ENCODE measurements at places on chromosomes 4 and X.
A peak's percentile ranks its signal among the peaks of the same experiment; 100 is the strongest.

GRCh38 chr4:76950956-76951671 is 1.6 kb downstream of the SEPTIN11 start:
- H3K27me3 ChIP-seq, result no peaks in the 10 kb centered on the region
- peak overlapping the region; percentile 93 for H3K4me3 ChIP-seq
- no peaks in the 10 kb centered on the region for H3K36me3 ChIP-seq
- no peak for DNase-seq
- H3K27ac ChIP-seq, result peak overlapping the region; percentile 91
- H3K4me1 ChIP-seq, result peaks cover 35% of the 10 kb centered on the region

- H3K4me3 ChIP-seq, result no peak overlapping the region
- no peaks in the 10 kb centered on the region for H3K27me3 ChIP-seq
- DNase-seq, result no peak
- no peaks in the 10 kb centered on the region for H3K36me3 ChIP-seq
- no peak overlapping the region for H3K27ac ChIP-seq
These were observed 242.4 kb downstream of the BMPR1B start for GRCh38 chr4:95000076-95000648.

DNA sequence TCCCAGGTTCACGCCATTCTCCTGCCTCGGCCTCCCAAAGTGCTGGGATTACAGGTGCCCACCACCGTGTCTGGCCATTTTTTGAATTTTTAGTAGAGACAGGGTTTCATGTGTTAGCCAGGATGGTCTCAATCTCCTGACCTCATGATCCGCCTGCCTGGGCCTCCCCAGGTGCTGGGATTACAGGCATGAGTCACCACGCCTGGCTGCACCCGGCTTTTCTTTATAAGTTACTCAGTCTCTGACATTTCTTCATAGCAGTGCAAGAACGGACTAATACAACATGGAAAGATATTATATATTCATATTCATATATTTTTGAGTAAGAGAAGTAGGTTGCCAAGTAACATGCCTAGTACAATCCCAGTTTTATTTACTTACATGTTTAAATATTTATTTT is 22.9 kb downstream of the SHROOM3 start:
- H3K27ac ChIP-seq, result no peak overlapping the region
- no peak overlapping the region for H3K4me3 ChIP-seq
- no peaks in the 10 kb centered on the region for H3K36me3 ChIP-seq
- H3K27me3 ChIP-seq, result no peaks in the 10 kb centered on the region

DNA sequence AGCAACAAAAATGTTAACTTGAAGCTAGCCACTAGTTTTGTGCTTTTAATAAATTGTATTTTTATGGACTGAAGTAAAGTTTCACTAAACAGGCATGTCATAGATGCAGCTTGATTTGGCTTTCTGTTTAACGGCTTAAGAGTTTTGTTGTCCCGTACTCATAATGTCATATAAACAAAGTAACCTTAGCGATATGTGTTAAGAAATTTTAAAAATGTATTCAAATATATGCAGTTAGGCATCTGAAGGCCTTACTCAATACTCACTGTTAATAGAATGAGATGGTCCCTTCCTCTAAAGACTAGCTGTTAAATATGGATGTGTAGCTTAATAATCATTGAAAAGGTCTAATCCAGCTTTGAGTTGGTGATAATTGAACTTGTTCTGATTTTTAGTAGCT is 1.0 kb upstream of the SCLT1 start:
- H3K4me3 ChIP-seq, result no peak overlapping the region
- H3K27me3 ChIP-seq, result no peaks in the 10 kb centered on the region
- peak overlapping the region; percentile 96 for H3K27ac ChIP-seq
- peaks cover 15% of the 10 kb centered on the region for H3K4me1 ChIP-seq
- no peaks in the 10 kb centered on the region for H3K36me3 ChIP-seq

DNA sequence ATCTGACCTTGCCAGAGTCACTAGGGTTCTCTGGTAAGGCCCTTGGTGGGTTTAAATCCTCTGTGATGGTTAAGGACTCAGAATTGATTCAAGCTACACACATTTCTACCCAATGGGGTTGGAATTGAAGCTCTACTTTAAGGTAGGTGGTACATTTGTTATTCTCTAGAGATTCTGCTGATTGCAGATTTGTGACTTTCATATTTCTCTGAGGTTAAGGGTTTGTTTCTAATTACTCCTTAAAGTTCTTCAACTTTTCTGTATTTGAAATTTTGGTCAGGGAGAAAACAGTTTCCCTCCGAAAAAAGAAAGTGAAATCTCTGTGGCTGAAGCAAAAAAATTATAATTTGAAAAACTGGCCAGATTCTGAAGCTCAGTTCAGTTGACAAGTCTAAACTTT is 25.8 kb upstream of the USP46 start:
- H3K27me3 ChIP-seq, result no peaks in the 10 kb centered on the region
- no peak for DNase-seq
- no peak overlapping the region for H3K4me3 ChIP-seq
- no peak overlapping the region for H3K27ac ChIP-seq

- no peaks in the 10 kb centered on the region for H3K4me1 ChIP-seq
- no peak for DNase-seq
- H3K27me3 ChIP-seq, result no peaks in the 10 kb centered on the region
- no peaks in the 10 kb centered on the region for H3K36me3 ChIP-seq
- H3K27ac ChIP-seq, result no peak overlapping the region
These were observed 259.1 kb upstream of the SLIT2 start for GRCh38 chr4:19992471-19993093.

GRCh38 chr4:105343146-105343931 is 130.5 kb downstream of the PPA2 start:
- no peaks in the 10 kb centered on the region for H3K4me1 ChIP-seq
- DNase-seq, result no peak
- H3K27me3 ChIP-seq, result no peaks in the 10 kb centered on the region
- no peak overlapping the region for H3K4me3 ChIP-seq
- no peak overlapping the region for H3K27ac ChIP-seq
- H3K36me3 ChIP-seq, result no peaks in the 10 kb centered on the region

DNA sequence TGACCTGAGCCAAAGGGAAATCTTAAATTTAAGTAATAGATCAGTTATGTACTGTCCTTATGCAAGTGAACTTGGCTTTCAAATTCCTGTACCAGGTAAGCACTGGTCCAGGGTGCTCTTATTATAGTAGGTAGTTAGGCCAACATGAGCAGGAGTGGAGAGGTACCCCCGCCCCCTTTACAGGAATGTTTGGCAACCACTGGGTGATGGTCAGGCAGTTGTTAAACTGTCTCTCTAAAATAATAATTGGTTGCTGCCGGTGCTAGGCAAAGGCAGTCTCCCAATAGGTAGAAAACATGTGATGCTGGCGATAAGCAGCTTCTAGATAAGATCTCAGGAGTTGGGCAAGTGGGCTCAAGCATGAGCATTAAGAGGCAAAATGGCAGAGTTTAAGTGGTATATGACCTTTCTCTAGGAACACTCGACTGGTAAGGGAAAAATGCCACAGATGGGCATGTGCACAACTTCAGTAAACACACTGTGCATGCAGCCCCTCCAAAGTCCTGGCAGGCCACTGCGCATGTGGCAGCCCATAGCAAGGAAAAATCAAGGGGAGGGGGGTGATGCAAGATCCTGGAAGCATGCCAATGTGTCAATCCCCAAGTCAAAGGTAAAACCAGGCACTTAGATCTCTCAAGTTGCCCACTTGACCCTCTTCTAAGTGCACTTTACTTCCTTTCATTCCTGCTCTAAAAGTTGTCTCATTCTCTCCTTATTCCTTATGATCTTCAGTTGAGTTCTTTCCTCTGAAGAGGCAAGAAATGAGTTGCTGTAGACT is 1239.7 kb downstream of the C4orf33 start:
- H3K27ac ChIP-seq, result no peak overlapping the region
- H3K27me3 ChIP-seq, result no peaks in the 10 kb centered on the region
- DNase-seq, result peak; percentile 60
- H3K4me1 ChIP-seq, result no peaks in the 10 kb centered on the region
- H3K36me3 ChIP-seq, result no peaks in the 10 kb centered on the region

DNA sequence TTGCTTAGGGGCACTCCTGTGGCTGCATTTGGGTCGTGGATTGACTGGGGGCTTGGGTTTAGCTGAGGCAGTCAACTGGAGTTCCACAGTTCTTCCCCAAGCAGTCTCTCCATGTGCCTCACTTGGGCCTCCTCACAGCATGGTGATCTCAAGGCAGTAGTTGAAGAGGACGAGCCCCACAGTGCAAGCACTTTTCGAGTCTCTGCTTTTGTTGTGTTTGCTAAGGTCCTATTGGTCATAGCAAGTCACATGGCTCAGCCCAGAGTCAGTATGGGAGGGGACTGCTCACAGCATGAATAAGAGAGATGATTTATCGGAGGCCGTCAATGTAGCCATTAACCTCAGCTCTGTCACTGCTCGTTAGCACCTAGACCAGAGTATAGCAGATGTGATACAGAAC is 29.7 kb downstream of the BMX start:
- no peaks in the 10 kb centered on the region for H3K27me3 ChIP-seq
- DNase-seq, result no peak
- no peaks in the 10 kb centered on the region for H3K4me1 ChIP-seq
- H3K36me3 ChIP-seq, result no peaks in the 10 kb centered on the region
- H3K4me3 ChIP-seq, result no peak overlapping the region

DNA sequence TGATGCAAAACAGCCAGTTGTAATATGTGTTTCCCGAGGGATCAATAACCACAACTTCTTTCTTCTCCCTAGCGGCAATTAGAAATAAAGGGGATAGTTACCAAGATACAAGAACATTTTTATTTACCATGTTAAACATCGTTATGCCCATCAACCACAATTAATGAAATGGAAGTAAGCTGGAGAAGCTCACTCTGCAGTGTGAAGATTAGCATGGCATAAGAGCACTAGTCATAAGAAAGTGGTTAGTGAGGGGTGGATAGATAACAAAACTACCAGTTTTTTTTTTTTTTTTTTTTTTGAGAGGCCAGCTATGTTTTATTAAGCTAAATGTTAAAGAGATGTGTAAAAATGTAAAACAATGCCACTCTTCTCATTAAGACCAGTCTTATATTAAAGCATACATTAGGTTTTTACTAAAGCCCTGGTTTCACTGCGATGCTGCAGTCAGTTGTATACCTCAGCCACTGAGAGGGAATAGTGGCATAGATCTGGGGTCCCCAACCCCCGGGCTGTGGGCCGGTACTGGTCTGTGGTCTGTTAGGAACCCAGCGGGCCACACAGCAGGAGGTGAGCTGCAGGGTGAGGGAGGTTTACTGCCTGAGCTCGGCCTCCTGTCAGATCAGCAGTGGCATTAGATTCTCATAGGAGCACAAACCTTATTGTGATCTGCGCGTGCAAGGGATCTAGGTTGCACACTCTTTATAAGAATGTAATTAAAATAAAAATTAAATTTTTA is 27.9 kb upstream of the NFXL1 start:
- no peak overlapping the region for H3K27ac ChIP-seq
- DNase-seq, result no peak

All from upper lobe of left lung (tissue), 6 donors.